ENCODE measurements at places on chromosomes 2 and 18.

- DNase-seq: peak; percentile 50
These were observed 119.3 kb upstream of the RBBP8 start for GRCh38 chr18:22813648-22814328.

GRCh38 chr2:166334805-166335204 lies 40.9 kb downstream of the SCN9A start:
- DNase-seq: no peak

- DNase-seq: no peak
These were observed 21.2 kb upstream of the IL1A start for GRCh38 chr2:112805542-112805941.

DNA sequence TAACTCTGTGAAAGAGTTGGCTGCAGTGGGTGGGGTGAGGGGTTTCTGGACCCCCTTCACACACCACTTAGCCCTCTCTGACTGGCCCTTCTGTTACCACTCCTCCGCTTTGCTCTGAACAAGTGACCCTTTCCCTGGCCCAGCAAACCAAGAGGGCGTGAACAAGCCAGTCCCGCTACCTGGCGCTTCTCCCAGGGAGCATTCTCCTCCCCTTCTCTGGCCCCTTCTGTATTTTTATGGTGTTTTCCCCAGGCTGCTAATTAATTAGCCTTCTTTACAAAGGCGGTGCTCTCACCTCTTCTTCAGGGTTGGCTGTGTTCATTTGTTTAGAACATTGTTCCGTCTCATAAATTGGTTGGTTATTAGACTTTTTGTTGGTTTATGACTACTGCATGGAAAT lies 180.1 kb downstream of the MGAT5 start:
- no peak for DNase-seq

DNA sequence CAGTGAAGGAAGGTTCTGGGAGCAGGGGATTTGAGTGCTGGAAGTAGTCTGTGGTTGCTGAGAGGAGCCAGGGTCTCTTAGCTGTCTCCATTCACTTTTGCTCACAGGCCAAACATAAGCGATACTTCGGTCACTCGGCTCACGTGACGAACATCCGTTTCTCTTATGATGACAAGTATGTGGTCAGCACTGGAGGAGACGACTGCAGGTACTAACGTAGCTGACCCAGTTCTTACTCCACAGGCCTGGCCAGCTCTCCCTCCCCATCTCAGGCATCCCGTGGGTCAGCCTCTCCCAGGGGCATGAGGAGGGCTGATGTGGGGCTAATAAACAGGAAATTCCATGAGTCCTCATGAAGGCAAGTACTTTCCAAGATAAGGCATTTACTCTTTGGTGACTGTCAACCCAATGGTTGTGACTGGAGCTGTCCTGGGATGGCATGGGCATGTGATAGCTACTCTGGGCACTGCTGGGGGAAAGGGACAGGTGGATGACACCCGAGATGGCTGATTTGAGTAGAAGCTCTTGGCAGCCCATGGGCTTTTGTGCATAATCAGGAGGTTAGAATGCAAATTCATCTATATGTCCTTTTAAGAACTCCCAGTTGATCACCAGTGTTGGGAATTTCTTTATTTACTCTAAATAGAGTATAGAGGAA lies 81.6 kb downstream of the RTN4 start:
- no peak for DNase-seq

DNA sequence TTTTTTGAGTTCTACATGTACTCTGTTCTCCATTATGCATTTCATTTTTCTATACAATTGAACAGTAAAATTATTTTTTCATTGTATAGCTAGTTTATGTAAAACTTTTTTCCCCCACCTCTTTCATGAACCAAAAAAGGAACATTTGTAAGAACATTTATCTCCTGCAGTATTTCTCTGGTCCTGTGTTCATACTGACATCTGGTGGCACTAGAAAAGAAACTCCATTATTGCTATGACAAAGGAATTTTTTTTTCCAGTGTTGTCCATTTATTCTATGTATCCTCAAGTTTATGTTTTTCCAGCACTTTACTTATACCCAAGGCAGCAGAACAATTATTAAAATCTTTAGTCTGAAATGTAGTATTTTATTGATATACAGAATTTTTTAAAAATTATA lies 27.4 kb upstream of the CHAC2 start:
- peak; percentile 16 for DNase-seq

GRCh38 chr2:40030456-40030975 lies 251.5 kb upstream of the THUMPD2 start:
- DNase-seq: no peak

- DNase-seq: no peak
These were observed 104.6 kb downstream of the SS18 start for GRCh38 chr18:25985707-25986394.
